ENCODE measurements at places on chromosomes 5 and 9. TPM values are rescaled to one million over a fixed set of nuclear protein-coding genes. Genes with fewer than 3 reads are reported as not detected.

The PCDHGA2 gene
- 0.58 TPM for total RNA-seq

The KIF4B gene
- total RNA-seq: not detected

The RFESD gene
- 0.61 TPM for total RNA-seq

GRCh38 chr5:80437326-80437725 lies 29.5 kb downstream of the ZFYVE16 start:
- no peak for DNase-seq

- peak; percentile 58 for DNase-seq
Measured at GRCh38 chr5:157108976-157109375, at the start of gene HAVCR2. HAVCR2 (minus strand) TSS chr5:157109044; CDS start chr5:157108983, 61 bp downstream.

DNA sequence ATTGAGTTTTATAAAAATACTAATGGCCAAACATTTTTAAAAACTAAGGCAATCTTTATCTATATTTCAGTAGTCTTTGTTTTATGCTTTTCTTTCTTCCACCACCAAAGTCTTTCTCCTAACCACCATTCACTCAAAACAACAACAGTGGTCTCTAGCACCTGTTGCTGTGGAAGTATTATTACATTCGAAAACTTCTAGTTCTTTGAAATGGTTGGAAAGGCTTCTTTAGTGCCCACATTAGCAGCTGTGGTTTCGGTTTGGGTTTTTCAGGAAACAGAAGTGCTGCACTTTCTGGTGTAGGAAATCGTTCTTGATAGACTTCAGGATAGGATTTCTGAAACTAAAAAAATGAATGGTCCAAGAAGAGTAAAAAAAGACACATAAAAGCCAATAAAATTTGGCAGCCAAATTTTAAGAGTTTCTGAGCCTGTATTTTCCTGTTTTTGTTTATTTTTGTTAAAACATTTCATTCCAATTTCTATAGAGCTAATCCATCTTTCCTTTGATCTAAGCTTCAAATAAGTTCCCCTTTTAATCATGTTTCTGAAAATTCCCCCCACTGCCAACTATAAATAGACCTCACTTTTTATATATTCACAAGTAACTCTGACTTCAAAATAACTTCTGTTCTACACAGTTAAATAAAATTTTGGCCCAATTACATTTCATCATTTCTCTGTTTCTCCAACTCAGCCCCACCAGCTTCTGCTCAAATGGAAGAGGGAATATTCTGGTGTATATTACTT lies 102.2 kb downstream of the DEPDC1B start:
- no peak for DNase-seq

GRCh38 chr9:107487521-107488374 lies 1.8 kb downstream of the KLF4 start:
- peak; percentile 74 for DNase-seq

DNA sequence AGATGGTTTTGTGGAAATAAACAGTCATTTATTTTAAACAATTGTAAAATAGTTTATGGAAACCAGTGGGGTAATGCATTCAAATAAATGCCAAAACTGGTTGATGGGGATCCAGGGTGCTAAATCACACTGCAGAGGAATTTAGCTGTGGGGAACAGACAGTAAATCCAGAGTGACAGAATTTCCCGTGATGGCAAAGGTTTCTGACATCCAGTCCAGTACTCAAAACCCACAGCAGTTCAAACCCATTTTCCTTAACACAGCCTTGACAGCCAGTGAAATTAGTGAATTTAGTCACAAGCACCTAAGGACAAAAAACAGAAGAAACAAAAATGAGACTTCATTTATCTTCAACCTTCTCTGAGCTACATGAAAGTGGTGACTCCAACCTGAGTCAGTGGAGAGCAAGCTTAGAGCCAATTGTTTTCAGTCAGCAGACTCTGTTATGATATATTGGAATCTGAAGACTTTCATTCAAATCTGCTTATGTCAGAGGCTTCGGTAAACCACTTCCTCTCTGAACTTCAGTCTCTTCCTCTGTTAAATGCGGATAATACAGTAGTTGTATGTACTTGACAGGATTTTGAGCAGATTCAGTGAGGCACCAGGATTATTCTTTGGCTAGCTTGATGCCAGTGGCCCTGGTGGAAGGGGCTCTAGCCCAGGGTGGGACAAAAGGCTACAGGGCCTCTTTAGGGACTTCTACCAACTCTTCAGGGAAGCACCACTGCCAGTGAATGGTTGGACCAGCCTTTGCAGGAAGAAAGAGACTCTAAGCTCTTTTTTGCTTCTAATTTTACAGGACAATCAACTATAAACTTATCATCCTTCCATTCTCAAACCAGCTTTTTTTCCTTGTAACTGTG lies 185.3 kb downstream of the MAPKAP1 start:
- DNase-seq: no peak

DNA sequence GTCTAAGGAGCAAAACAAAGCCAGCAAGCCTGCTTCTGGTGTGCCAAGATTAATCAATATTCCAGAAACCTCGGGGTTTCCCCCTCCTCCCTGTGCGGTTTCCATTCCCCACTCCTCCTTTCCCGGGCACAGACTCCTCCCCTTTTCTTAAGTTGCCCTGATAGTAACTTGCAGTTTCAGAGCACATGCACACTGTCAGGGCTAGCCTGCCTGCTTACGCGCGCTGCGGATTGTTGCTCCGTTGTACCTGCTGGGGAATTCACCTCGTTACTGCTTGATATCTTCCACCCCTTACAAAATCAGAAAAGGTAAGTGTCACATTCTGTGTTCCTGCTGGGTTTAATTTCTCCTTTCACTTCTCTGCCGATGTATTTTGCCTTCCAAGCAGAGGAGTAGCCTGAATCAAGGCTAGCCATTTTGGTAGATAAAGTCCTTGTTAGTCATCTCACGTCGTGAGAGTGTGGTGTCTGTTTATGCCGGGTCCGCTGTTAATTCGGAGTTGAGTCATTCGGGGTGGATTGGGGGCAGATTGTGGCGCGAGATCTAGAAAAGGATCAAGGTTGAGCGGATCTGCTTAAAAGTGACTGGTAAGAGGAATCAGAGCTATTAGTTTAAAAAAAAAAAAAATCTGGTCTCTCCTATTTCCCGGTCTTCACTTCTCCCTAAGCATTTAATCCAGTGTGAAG lies at the start of gene SLC1A3:
Gene SLC1A3 (plus strand): TSS at position 179 of the 686 bp plus-strand sequence. CDS start 1,818 bp downstream, outside the sequence.
- DNase-seq: peak; percentile 54

DNA sequence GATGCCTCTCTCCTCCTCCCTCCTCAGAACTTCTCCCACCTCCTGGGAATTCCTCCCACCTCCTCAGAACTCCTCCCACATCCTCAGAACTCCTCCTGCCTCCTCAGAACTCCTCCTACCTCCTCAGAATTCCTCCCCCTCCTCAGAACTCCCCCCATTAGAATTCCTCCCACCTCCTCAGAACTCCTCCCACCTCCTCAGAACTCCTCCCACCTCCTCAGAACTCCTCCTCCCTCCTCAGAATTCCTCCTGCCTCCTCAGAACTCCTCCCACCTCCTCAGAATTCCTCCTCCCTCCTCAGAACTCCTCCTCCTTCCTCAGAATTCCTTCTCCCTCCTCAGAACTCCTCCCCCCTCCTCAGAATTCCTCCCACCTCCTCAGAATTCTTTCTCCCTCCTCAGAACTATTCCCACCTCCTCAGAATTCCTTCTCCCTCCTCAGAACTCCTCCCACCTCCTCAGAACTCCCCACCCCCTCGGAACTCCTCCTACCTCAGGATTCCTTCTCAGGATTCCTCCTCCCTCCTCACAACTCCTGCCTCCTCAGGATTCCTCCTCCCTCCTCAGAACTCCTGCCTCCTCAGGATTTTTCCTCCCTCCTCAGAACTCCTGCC lies 23.9 kb downstream of the SLC46A2 start:
- no peak for DNase-seq

DNA sequence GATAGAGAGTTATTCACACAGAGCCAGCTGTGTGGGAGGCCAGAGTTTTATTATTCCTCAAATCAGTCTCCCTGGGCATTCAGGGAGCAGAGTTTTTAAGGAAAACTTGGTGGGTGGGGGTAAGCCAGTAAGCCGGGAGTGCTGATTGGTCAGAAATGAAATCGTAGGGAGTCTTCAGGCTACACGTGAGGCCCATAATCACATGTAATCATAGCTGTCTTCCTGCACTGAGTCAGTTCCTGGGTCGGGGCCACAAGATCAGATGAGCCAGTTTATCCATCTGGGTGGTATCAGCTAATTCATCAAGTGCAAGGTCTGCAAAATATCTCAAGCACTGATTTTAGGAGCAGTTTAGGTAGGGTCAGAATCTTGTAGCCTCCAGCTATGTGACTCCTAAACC lies 10.8 kb upstream of the TTC39B start:
- no peak for DNase-seq
